ENCODE measurements at places on chromosomes 7 and 10.

- no peak for DNase-seq
Measured at GRCh38 chr10:91680487-91680886, 47.6 kb upstream of the PPP1R3C start.

DNA sequence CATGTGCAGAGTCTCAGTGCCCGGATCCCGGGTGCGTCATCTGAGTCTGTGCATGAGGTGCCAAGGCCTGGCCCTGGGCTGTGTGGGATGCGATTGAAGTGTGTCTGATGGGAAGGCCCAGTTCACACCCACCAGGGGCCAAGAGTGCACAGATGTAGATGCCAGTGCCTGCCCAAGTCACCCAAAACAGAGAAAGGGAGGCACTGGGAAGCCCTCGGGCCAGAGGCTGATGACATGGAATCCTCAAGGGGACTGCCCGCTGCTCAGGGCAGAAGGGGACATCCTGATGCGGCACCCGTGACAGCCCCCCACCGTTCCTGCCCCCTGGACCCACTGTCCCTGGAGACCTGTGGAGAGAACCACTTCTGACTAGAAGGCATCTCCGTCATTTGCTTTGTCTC, 72.2 kb upstream of the ZNF479 start:
- DNase-seq: no peak

- DNase-seq: no peak
Measured at GRCh38 chr7:120724955-120725354, 133.0 kb downstream of the TSPAN12 start.

GRCh38 chr10:72073708-72074573, 14.4 kb downstream of the SPOCK2 start:
- no peak for DNase-seq

GRCh38 chr10:129274748-129275474, 192.1 kb upstream of the MGMT start:
- no peak for DNase-seq

GRCh38 chr7:54615-55014, 137.8 kb upstream of the FAM20C start:
- no peak for DNase-seq

DNA sequence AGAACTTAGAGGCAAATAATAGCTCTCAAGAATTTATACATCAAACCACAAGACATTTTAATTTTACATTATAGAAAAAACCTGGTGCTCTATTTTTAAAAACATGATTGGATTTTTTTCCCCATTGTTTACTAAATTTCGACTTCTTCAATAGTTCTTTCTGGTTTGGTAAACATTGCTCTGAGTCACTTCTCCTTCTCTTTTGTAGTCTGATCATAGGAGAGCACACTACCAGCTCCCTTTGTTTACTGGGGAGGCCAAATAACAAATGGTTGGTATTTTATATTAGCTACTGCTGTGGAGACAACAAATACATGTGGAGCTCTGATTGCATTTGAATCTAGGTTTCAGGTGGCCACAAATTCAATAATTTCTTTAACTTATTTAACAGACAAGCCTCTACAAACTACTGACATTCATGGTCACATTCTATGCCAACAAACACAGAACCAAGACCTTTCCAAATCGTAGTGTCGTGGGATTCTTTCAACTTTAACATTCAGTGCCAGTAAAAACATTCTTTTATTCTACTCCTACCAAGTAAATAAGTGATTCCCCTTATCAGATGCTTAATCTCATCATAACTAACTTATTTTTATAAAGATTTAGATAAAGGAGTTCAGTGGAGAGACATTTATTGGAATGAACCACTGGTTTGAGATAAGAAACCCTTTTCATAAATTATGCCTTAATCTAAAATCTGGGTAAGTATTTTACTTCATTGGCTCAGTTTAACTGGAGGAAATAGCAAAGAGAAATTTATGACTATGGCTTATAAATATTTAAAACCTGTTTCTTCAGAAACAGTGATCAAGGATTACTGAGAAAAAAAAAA, 17.7 kb upstream of the FXYD4 start:
- DNase-seq: no peak

DNA sequence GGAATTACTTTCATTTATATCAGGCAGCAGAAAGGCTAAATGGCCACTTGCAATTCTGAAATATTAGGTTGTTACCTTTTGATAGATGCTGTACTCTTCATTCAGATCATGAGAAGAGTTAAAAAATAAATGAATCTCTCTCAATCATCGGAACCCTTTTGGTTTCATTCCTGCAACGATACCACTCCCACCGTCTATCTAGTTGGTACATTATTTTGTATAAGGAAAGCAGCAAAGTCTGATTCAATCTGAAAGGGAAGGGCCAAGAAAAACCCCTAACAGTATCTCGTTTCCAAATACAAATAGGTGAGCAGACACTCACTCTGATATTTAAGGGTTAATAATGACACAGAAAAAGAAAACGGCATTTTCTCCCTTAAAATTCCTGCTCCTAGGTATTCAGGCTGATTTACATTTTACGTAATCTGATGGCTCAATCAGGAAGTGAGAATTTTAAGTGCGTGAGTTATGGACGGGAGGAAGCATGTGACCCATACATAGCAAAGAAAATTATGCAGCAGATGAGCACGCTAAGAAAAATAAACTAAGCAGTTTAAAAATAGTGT, 209.4 kb upstream of the KLF14 start:
- DNase-seq: no peak

DNA sequence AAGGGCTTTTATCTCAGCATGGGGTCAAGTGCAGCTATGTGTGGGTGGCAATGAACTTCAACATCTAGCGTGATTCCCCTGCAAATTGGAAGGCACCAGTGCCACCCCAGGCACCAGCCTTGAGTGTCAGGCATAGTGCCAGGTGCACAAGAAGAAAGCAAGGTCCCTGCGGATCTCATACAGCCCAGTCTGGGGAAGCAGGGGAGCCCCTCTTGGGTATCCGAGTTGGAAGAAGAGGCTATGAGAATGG, 269.0 kb downstream of the RPS24 start:
- DNase-seq: no peak

- DNase-seq: no peak
Measured at GRCh38 chr7:69259445-69259844, 338.8 kb upstream of the AUTS2 start.

DNA sequence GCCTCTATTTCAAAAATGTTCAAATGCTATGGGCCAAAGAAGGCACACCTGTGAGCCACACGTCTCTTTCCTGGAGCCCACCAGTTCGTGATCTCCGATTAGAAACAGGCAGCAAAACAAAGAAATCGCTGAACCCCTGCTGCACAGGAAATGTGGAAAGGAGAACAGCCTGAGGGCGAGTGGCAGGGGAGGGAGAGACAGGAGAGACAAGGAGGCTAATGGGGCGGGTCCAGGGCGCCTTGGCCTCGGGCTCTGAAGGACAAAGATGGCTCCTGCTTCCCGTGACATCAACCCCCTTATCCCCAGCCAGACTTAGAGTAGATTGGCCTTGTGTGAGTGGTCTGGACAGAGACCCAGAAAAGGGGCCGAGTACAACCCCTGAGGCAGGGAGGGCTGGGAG, 62.4 kb upstream of the DOCK1 start:
- DNase-seq: no peak

- DNase-seq: peak; percentile 47
Measured at GRCh38 chr10:119416855-119417254, 125.7 kb downstream of the RGS10 start.

DNA sequence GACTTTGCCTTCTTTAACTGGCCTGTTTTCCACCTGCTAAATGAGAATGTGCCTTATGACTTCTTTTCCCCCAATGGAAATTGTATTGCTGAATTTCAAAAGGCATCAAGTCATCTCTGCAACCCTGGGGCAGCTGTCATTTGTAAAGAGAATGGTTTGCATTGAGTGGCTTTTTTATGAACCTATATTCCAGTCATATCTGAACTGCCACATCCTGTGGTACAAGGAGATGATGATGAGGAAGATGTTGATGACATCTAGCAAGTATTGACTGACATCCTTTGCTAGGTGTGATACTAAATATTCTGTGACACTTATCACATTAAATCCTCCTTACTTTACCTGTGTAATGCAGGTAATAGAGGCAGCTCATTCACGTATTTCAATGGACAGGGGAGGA, 88.3 kb upstream of the KIAA1217 start:
- no peak for DNase-seq

GRCh38 chr10:113088194-113088593, 138.1 kb downstream of the TCF7L2 start:
- no peak for DNase-seq

GRCh38 chr7:828793-829561, 3.3 kb upstream of the SUN1 start:
- DNase-seq: no peak

DNA sequence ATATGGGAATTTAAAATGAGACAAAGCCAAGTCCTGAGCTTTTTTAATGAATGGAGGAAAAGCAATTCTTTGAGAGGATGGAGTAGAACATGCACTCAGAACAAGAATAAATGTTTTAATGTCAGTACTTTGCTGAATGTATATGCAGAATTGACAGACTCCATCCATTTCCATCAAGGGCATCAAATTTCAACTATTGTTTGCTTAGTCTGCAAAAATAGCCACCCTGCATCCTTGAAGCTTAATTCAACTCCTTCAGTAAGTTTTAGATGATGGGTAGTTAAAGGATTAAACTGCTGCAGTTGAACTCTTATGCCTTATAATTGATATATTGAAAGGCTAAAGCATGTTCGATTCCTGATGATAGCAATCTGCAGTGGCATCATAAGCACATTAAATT, 99.7 kb upstream of the IFRD1 start:
- DNase-seq: no peak

DNA sequence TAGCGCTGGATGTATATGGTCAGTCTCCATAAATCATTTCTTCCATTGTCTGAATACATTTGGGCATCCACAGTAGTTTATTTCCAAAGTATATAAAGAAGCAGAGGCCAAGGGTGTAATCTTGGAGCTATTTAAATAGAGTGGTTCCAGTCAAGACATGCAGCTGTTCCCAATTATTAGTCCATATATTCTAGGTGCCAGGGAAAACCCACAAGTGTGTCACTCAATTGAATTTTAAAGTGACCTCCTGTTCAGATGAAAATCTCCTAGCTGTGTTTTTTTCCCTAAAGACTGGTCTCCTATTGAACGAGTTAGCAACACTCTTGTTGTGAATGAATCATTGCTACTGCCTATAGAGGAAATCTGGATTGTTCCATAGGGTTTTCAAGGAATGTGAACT, 260.2 kb upstream of the BMPER start:
- no peak for DNase-seq

GRCh38 chr10:45224219-45224841, 91.1 kb downstream of the OR13A1 start:
- DNase-seq: no peak

GRCh38 chr7:101173752-101174244, 6.3 kb downstream of the NAT16 start:
- peak; percentile 33 for DNase-seq

GRCh38 chr7:149774237-149775175, 1.1 kb upstream of the ZNF467 start:
- DNase-seq: no peak

GRCh38 chr10:59373071-59373470, 10.7 kb upstream of the FAM13C start:
- DNase-seq: no peak

- DNase-seq: no peak
Measured at GRCh38 chr10:132202070-132202970, 15.6 kb downstream of the DPYSL4 start.

DNA sequence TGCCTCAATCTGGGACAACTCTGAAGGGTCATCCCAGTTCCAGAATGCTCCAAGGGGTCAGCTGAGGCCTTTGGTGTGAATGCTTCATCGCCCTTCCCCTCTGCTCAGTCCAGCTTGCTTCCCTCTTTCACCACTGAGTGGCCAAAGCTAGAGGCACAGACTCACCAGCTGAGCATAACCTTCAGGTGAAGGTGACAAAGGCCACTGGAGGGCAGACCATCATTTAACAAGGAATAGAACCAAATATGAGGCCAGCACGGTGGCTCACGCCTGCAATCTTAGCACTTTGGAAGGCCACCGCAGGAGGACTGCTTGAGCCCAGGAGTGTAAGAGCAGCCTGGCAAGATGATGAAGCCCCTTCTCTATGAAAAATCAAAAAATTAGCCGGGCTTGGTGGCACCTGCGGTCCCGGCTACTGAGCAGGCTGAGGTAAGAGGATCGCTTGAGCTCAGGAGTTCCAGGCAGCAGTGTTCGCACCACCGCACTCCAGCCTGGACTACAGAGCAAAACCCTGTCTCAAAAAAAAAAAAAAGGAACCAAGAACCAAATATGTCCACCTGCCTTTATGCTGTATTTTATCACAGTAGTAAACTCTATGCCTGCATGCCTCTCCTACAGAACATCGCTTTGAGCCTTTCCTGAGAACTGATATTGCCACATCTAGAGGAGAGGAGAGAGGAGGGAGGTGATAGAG, 13.4 kb downstream of the PRKAG2 start:
- DNase-seq: no peak

- DNase-seq: no peak
Measured at GRCh38 chr10:104639590-104640338, 1.3 kb upstream of the SORCS3 start.
